Chondrocyte (in vitro differentiated cells): ENCODE measurements at places on chromosomes 2 and 18. TPM values are rescaled to one million over a fixed set of nuclear protein-coding genes. Genes with fewer than 3 reads are reported as not detected.

The LHCGR gene
- not detected in 3 replicates for total RNA-seq

DNA sequence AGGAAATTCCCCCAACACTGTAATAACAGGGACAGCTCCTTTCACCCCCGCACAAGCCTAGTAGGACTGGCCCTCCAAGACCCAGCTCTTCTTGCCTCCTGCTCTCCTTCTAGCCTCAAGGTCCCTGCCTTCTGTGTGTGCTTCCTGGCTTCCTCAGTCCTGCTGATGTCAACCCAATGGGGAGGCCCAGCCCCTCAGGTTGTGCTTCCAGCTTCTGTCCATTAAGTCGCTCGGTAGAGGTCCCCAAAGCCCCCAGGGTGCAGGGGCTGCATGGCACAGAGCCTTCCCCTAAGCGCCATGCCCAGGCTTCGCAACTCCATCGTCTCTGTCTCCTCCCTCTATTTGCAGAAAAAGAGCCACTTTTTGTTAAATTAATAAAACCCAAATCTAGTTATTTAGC lies 39.0 kb downstream of the BOK start:
- peaks cover 15% of the 10 kb centered on the region for H3K4me1 ChIP-seq
- peak; percentile 52 for DNase-seq
- H3K36me3 ChIP-seq = peaks cover 16% of the 10 kb centered on the region
- H3K27me3 ChIP-seq = no peaks in the 10 kb centered on the region
- H3K4me3 ChIP-seq = no peak overlapping the region

The RAB17 gene
- total RNA-seq = 0.25 to 0.95 TPM (median 0.68 TPM) in 3 replicates

The MYO5B gene
- total RNA-seq = 0.97 TPM in 2 of 3 replicates, not detected in the other

DNA sequence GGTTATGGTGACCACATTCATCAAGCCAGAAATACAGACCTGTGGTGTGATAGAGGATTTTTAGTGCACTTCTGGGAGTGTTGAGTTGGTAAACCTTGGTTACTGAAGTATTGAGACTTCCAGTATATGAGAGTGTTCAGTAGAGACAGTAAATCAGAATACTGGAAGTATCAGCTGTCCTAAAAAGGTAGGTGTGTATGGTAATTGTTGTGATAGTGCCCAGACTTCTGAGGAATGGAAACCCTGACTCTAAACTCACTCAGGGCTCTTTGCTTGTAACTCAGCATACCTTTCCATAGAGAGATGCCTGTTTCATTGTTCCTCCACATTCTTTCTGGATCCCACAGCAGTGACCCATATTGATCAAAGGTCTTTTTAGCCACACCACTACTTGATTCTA lies 217.1 kb downstream of the SETBP1 start:
- DNase-seq = no peak
- H3K27me3 ChIP-seq = no peaks in the 10 kb centered on the region
- H3K4me3 ChIP-seq = no peak overlapping the region
- H3K4me1 ChIP-seq = peaks cover 42% of the 10 kb centered on the region
- H3K36me3 ChIP-seq = peaks cover 2% of the 10 kb centered on the region
- H3K27ac ChIP-seq = no peak overlapping the region

GRCh38 chr2:148802448-148803220 lies 72.4 kb upstream of the KIF5C start:
- H3K4me1 ChIP-seq = no peaks in the 10 kb centered on the region
- no peak overlapping the region for H3K4me3 ChIP-seq
- no peaks in the 10 kb centered on the region for H3K27me3 ChIP-seq
- DNase-seq = no peak
- H3K27ac ChIP-seq = no peak overlapping the region

The SLC9A2 gene
- not detected in 3 replicates for total RNA-seq

DNA sequence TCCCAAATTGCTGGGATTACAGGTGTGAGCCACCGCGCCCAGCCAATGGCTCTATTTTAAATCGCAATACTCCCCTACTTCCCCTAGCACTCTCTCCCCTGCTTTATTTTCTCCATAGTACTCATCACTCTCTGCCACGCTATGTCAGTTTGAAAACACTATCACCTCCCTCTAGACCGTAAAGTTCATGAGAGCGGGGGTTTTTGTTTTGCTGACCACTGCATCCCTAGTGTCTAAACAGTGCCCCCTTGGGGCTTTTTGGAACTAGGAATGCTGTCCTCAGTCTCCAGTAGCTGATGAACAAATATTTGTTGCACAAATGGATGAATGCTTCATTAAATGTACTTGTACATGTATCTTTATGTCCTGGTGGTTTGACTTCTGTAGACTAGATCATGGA lies 44.1 kb downstream of the ATOH8 start:
- H3K36me3 ChIP-seq = peaks cover 7% of the 10 kb centered on the region
- DNase-seq = no peak
- no peak overlapping the region for H3K4me3 ChIP-seq

DNA sequence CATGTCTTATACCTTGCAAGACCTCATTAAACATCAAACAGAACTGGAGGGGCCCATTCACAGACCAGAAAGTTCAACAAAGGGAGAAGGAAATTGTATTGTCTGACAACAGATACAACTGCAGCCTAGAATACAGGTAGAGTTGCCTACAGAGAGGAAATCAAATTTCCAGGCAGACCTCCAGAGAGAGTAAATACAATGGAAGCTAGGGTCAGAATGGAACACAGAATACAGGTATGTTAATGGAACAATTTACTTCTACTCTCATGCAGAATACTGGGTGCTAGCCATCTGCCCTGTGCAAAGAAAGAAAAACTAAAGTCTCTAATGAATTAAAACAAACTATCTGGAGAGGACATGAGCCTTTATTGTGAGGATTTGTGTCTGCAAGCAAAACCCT lies 31.6 kb upstream of the ALK start:
- H3K27ac ChIP-seq = no peak overlapping the region
- no peaks in the 10 kb centered on the region for H3K4me1 ChIP-seq
- peaks cover 16% of the 10 kb centered on the region for H3K27me3 ChIP-seq
- H3K4me3 ChIP-seq = no peak overlapping the region

The GRB14 gene
- 1.1 to 2.4 TPM (median 1.2 TPM) in 3 replicates for total RNA-seq

The C2orf15 gene
- total RNA-seq = 0.17 to 0.26 TPM in 2 of 3 replicates, not detected in the other

GRCh38 chr2:169579044-169579443 lies 5.1 kb upstream of the PPIG start:
- H3K27ac ChIP-seq = no peak overlapping the region
- no peak overlapping the region for H3K4me3 ChIP-seq
- peaks cover 2% of the 10 kb centered on the region for H3K4me1 ChIP-seq
- no peaks in the 10 kb centered on the region for H3K36me3 ChIP-seq
- H3K27me3 ChIP-seq = no peaks in the 10 kb centered on the region

GRCh38 chr2:95353055-95353575 lies 49.4 kb upstream of the FAHD2A start:
- H3K27me3 ChIP-seq = no peaks in the 10 kb centered on the region
- H3K27ac ChIP-seq = no peak overlapping the region
- H3K4me3 ChIP-seq = no peak overlapping the region
- no peaks in the 10 kb centered on the region for H3K36me3 ChIP-seq

DNA sequence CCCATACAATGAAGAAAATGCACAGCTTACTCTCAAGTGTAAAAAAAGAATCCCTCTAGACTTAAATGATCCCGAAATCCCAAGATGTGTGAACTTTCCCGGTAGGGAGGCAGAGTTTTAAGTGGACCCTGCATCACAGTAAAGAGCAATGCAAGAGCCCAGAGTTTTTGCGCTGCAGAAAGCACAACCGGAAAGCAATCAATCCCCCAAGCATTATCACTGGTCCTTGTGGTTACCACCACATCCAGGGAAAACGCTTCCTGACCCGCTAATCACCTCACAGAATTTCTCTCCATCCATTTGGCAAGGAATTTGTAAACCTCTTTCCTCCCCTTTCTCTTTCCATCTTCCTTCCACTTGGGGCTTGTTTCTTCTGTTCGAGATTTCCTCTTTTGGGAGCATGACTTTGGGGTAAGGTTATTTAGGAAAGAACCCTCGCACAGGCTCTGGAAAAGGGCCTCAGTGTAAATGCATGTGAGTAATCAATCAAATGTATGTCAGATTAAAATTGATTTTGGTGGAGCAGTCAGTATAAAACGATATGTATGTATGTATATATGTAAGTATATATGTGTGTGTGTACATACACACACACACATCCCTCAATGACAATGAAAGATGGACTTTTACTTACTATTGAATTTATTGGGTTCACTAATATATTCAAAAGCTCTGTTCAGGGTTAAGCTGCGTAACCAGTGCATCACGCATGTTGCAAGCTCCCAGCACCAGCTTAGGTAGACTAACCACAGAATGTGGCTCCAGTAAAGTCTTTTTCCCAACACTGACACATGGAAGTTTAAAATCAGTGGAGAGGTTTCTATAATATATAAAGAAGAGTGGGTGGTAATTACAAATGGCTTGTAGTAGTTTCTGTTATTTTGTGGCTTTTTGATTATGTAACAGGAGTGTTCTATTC lies 1.6 kb downstream of the PLCL1 start:
- peak overlapping the region; percentile 68 for H3K4me3 ChIP-seq
- peaks cover 43% of the 10 kb centered on the region for H3K27me3 ChIP-seq
- no peak overlapping the region for H3K27ac ChIP-seq
- peaks cover 15% of the 10 kb centered on the region for H3K4me1 ChIP-seq
- no peaks in the 10 kb centered on the region for H3K36me3 ChIP-seq

The TXNDC9 gene
- total RNA-seq = 28.4 to 33.0 TPM (median 32.0 TPM) in 3 replicates

GRCh38 chr2:137523931-137524330 lies 440.3 kb upstream of the HNMT start:
- no peak overlapping the region for H3K27ac ChIP-seq
- DNase-seq = no peak
- H3K36me3 ChIP-seq = no peaks in the 10 kb centered on the region
- no peaks in the 10 kb centered on the region for H3K4me1 ChIP-seq

The RUFY4 gene
- not detected in 3 replicates for total RNA-seq

DNA sequence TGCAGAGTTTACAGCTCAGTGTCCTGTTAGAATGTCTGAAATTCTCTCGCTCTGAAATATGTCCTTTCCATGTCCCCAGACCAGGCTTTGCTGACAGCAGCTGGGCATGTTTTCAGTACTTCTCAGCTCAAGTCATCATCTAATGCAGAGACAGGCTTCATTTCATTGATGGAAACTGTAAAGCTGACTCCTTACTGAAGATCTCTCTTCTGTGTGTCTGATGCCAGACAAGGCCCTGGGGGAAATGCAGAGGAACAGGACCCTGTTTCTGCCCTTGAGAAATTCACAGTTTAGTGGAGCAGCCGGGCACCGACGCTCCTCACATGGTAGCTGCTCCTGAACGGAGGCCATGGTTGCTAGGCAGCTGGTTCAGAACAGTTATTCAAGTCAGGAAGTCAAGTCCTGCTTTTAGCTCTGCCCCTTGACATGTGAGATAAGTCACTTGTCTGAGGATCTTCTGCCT lies 24.6 kb upstream of the FZD7 start:
- no peaks in the 10 kb centered on the region for H3K27me3 ChIP-seq
- H3K27ac ChIP-seq = peak overlapping the region; percentile 77
- peaks cover 23% of the 10 kb centered on the region for H3K4me1 ChIP-seq
- no peak overlapping the region for H3K4me3 ChIP-seq

The SMAD2 gene
- total RNA-seq = 122 to 151 TPM (median 149 TPM) in 3 replicates

The CYRIA gene
- total RNA-seq = 2.0 to 2.1 TPM in 2 of 3 replicates, not detected in the other

The PIEZO2 gene
- total RNA-seq = 115 to 147 TPM (median 142 TPM) in 3 replicates

GRCh38 chr2:66318009-66318561 lies 116.8 kb upstream of the MEIS1 start:
- no peaks in the 10 kb centered on the region for H3K4me1 ChIP-seq
- no peaks in the 10 kb centered on the region for H3K36me3 ChIP-seq
- no peak overlapping the region for H3K4me3 ChIP-seq
- DNase-seq = no peak
- no peak overlapping the region for H3K27ac ChIP-seq

DNA sequence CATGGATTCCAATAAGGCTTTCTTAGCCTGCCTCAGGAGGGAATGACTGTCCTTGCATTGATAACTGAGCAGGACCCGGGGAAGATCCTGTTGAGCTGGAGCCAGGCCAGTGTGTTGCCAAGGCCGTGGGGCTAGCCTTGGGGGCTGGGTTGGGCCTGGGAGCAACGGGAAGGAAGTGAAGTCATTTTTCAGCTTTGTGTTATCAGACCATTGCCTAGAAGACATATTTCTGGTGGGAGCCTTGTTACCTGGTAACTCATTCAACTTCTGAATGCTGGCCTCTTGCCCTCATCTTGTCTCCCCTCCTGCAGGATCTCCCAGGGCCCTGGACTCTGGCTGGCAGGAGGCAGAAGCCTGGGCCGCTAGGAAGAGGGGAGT lies 92.7 kb upstream of the MGAT5 start:
- peaks cover 8% of the 10 kb centered on the region for H3K4me1 ChIP-seq
- no peak overlapping the region for H3K4me3 ChIP-seq
- no peaks in the 10 kb centered on the region for H3K36me3 ChIP-seq
- no peak overlapping the region for H3K27ac ChIP-seq
- no peaks in the 10 kb centered on the region for H3K27me3 ChIP-seq

GRCh38 chr2:8365331-8365910 lies 316.4 kb upstream of the ID2 start:
- H3K27me3 ChIP-seq = peaks cover 9% of the 10 kb centered on the region
- H3K4me3 ChIP-seq = no peak overlapping the region
- no peak overlapping the region for H3K27ac ChIP-seq
- no peaks in the 10 kb centered on the region for H3K4me1 ChIP-seq

- H3K4me1 ChIP-seq = no peaks in the 10 kb centered on the region
- no peaks in the 10 kb centered on the region for H3K27me3 ChIP-seq
- H3K27ac ChIP-seq = no peak overlapping the region
- no peak overlapping the region for H3K4me3 ChIP-seq
These were observed 78.9 kb upstream of the ZSWIM2 start for GRCh38 chr2:186927867-186928191.

DNA sequence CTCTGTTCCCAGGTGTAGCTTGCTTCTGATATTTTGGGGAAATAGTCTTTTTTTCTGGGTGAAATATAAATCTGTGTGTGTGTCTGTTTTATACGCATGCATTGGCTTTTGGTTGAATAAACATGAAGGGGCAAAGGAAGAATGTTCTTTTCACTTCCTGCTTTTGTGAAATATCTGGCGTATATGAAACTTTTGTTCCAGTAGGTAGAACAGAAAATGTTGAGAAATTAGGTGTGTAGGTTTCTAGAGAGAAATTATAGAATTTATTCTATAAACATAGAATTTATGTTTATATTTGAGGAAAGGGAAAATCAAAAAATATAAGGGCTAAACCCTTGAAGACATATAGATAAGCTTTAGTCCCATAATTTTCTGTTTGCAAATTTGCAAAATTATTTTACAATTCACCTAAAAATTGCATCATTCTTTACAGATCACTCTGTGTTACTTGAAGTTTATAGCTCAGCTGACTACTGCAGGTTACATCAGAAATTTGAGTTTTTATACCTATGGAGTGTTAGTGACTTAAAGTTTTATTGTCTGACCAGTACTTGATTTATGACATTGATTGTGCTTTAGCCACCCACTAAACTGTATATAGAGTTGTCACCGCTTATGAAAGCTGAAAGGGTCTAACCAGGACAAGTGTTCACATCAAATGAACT lies 116.1 kb downstream of the FAM117B start:
- peaks cover 1% of the 10 kb centered on the region for H3K36me3 ChIP-seq
- H3K4me1 ChIP-seq = peaks cover 10% of the 10 kb centered on the region

DNA sequence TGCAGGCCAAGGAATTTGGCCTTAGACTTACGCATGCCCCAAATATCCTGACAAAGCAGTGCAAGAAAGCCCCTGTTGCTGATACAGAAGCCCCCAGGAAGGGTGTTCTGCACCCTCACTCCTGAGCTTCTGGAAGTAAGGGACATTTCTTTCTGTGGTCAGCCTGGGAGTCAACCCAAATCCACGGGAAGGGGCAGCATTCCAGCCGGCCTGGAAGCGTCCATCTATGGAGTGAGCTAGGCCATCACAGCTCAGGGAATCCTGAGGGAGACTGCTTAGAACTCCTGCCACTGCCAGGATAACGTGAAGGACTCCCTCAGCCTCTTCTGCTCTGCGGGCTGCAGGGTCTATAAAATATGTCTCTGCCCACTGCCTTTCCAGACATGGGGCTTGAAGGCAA lies 173.9 kb downstream of the ANAPC1 start:
- peaks cover 31% of the 10 kb centered on the region for H3K4me1 ChIP-seq
- DNase-seq = no peak
- H3K27me3 ChIP-seq = no peaks in the 10 kb centered on the region
- H3K36me3 ChIP-seq = peaks cover 2% of the 10 kb centered on the region
- peak overlapping the region; percentile 69 for H3K27ac ChIP-seq

The INHBB gene
- total RNA-seq = 0.58 to 1.3 TPM (median 0.90 TPM) in 3 replicates

GRCh38 chr18:46736736-46737135 lies 20.1 kb downstream of the ST8SIA5 start:
- no peak overlapping the region for H3K4me3 ChIP-seq
- no peaks in the 10 kb centered on the region for H3K4me1 ChIP-seq
- no peak overlapping the region for H3K27ac ChIP-seq
